ENCODE measurements at places on chromosomes 4 and X.

DNA sequence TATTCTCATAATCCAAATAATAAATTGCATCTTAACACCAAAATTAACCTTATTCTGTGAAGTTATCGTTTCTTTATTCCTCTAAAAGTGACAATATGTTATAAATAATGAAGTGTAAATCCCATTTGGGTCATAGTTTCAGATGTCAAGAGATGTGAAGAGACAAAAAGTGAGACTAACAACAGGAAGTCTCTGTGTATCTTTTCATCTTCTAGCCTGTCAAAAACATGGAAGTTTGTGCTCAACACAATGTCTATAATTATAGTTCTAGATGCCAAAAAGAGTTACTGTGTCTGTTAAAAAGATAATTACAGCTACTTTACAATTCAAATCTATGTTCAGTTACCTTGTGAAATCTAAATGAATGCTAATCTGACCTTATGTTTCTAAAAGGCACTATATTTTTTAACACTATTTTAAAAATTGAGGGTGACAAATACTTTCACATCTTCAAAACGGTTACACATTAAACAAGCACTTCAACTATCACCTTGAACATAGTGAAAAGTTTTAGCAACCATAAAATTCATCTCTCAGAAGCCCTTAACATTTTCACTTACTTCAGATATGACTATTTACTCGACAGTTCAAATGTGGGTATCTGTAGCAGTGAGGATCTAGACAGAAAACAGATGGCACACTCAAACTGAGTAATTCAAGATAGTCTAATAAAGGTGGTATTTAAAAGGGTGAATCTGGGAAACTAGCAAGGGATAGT is 509.8 kb downstream of the ARAP2 start:
- no peak for DNase-seq

GRCh38 chrX:40474205-40474626 is 106.6 kb upstream of the ATP6AP2 start:
- DNase-seq, result no peak

- DNase-seq, result no peak
Measured at GRCh38 chr4:168550064-168550766, 53.4 kb downstream of the PALLD start.

DNA sequence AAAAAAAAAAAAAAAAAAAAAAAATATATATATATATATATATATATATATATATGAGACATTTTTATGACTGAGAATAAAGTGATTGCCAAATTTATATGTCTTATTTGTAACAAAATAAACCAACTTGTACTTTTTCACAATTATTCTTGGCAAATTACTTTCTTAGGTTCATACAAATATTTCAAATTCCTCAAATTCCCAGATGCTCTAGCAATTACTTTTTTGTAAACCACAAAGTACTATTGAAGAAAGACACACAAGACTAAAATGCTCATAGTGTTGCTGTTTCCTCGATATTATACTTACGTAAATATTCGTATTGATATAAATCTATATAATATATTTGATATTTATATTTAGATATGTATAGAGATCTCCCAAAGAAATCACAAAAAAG is 390.0 kb downstream of the FAT4 start:
- DNase-seq, result no peak

DNA sequence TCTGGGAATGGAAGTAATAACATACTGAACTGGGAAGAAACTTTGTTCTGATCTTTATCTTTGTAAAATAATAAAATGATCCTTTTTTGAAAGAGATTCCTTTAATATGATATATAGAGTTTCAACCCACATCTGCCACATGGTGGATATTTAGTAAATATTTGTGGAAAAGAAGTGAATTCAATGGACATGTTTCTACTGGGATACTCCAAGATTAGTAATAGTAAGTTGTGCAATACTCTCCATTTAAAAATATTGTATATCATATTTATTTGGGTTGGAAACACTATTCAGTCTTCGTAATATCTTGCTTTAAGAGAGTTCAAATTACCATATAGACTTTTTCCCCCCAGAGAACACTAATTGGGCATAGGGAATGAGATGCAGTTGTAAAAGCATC is 17.8 kb upstream of the ARSJ start:
- DNase-seq, result no peak

DNA sequence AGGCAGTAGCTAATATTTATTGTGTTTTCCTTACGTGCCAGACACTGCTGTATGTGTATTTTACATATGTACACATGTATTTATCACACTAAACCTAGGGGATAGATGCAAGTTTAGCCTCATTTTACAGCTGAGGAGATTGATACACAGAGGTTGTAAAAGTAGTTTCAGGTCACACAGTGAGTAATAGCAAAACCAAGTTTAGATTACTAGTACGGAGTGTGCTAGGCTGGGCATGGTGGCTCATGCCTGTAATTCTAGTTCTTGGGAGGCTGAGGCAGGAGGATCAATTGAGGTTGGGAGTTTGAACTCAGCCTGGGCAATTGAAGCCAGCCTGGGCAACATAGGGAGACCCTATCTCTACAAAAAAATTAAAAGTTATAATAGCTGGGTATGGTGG is 701.1 kb upstream of the ATOH1 start:
- no peak for DNase-seq

DNA sequence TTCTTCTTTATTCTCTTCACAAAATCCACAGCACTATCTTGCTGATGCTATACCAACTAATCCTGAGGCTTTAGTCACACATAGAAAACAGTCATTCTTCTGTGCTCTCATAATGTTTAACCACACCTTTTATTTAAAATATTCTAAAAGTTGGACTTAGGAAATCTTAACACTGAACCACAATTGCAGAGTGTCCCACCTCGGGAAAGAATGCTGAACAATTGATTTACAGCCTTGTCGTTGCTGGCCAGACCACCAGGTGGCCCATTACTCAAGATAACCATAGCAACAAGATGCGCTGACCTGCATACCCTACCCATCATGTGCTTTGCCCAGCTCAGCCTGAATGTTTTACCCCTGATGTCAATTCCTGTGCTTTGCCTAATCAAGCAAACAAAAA is 100.8 kb downstream of the ARSJ start:
- DNase-seq, result no peak

GRCh38 chr4:108833046-108833445 is 70.2 kb upstream of the ETNPPL start:
- no peak for DNase-seq
